ENCODE measurements at places on chromosomes 13 and 19.

DNA sequence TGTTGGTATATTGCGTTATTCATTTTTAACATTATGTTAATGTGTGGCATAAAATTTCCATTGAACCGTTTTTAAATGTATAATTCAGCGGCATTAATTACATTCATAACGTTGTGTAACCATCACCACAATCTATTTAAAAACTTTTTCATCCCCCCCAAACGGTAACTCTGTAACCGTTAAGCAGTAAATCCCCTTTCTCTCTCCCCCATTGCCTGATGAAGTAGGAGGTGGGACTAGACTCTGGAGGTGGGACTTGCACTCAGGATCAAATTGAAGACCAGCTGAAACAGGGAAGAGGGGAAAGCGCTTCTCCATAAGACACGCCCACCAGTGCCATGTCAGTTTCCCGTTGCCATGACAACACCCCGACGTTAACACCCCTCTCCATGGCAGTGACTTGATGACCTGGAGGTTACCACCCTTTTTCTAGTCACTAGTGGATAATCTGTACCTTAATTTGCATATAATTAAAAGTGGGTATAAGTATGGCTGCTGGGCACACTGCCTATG lies 16.8 kb downstream of the CLEC11A start:
- no peak for DNase-seq

DNA sequence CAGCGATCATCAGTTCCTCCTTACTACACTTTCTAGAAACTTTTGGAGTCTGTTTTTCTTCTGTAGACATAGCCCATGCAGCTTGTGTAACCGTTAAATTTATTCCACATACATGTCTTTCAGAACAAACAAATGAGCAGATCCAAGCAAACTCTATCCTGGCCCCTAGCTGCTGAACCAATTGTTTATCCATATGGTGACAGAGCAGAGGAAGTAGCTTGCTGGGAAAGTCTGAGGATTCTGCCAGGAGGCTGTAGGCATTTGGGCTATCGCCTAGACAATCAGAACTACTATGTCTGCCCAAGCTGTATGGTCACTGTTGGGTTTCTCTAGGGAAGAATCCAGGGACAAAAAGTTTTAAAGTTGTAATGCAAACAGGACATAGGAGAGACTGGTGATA lies 343.7 kb downstream of the SPRY2 start:
- peak; percentile 9 for DNase-seq

- no peak for DNase-seq
Observed at GRCh38 chr19:1070931-1071791, 4.2 kb downstream of the ARHGAP45 start.

DNA sequence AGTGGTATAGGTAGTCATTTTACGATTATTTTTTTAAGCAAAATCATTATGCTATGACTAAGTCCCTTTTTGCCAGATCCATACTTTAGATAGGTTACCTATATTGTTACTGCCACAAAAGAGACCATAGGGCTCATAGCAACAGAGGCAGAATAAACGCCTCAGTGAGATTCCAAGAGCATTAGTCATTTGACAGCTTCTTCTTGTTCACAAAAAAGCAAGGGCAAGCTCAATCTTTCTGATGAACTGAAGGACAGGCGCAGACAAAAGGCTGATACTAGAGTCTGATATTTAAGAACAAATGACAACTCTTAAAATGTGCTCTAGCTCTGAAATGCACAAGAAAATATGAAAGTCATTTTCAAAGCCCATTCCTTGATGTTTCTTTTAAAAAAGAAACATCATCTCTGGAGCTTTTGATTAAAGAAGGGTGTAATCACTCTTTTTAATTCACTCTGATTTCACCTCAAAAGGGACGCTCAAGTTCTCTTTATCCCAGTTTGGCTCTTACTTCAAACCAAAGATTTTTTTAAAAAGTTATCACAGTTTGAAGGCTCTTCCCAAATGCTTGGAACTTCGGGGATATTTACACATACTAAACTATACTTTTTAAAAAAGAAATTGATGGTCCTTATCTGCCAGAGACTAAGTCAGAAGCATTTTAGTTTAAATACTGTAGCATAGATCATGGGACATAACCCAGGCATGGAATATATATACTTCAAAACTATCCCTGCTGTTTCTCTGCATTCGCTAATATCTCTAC lies 187.2 kb downstream of the EFNB2 start:
- no peak for DNase-seq

DNA sequence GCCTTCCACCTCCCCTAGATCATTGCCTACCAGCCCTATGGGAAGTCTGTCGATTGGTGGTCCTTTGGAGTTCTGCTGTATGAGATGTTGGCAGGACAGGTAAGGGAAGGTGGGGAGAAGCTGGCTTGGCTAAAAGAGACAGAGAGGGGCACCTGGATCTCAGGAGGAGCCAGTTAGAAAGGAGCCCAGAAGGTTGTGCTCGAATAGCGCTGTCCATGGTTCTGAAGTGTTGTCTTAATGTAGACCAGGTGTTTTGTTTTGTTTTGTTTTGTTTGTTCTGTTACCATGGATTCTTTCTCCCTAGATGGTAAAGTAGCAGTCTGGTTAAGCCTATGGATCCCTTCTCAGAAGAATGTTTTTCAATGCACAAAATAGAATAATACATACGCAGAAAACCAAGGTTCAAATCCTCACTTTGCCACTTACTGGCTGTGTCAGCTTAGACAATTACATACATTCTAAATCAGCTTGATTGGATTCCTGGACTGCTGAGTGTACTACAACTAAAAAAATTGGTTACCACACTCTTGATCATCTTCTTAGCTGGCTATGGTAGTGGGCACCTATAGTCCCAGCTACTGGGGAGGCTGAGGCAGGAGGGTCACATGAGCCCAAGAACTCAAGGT lies 5.9 kb upstream of the CACNG7 start:
- no peak for DNase-seq

GRCh38 chr19:36638862-36639510 lies 27.7 kb downstream of the ZNF461 start:
- DNase-seq, result no peak

- no peak for DNase-seq
Observed at GRCh38 chr13:113147206-113147605, 11.2 kb upstream of the PROZ start.

- DNase-seq, result no peak
Observed at GRCh38 chr19:12380444-12380737, 14.9 kb upstream of the ZNF442 start.

DNA sequence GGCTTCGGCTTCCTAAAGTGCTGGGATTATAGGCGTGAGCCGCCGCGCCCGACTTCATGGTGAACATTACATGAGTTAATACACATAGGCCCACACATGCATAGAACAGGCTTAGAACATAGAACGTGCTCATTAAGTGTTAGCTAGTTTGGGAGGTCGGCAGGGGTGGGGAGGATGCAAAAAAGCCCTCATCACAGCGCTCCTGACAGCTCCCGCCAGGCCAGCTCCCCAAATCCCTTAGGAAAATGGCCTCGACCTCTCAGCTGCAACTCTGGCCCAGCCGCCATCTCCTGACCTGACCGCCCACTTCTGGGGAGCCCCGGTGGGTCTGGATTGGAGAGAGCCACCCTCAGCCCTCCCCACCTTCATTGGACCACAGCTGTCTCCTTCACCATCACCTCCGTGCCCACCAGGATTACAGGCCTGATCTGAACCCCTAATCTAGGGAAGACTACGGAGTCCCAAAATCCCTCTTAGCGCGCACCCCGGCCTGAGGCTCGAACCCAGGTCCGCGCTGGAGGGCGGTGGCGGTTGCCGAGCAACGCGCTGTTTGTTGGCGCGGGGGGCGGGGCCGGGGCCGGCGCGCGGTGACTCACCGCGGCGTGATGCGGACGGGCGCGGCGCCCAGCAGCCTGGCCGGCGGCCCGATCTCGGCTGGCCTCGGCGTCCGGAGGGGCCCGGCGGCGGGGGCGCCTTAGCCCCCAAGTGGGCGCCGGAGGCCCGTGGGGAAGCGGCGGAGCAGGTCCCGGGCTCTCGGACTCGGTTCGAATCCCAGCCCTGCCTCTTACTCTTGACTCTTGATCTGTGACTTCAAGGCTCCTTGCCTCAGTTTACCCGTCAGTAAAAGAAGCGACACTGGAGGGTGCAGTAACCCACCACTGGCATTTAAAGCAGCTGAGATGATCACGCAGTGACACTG lies 26.7 kb upstream of the NANOS3 start:
- peak; percentile 59 for DNase-seq

- no peak for DNase-seq
Observed at GRCh38 chr13:73335210-73335609, 276.4 kb downstream of the KLF5 start.

GRCh38 chr13:64718116-64718515 lies 2512.0 kb downstream of the PCDH9 start:
- DNase-seq, result no peak

Measured in smooth muscle cell of the brain vasculature (primary cell).